ENCODE measurements at places on chromosomes 6 and 20. TPM values are rescaled to one million over a fixed set of nuclear protein-coding genes. Genes with fewer than 3 reads are reported as not detected.

FAXC gene
- total RNA-seq = not detected

HLA-DRA gene
- total RNA-seq = 50.3 TPM

PROKR2 gene
- not detected for total RNA-seq

PTCRA gene
- not detected for total RNA-seq

ELOVL2 gene
- total RNA-seq = not detected

ADNP gene
- 47.1 TPM for total RNA-seq

MUC22 gene
- total RNA-seq = not detected

PACRG gene
- 0.81 TPM for total RNA-seq

DNA sequence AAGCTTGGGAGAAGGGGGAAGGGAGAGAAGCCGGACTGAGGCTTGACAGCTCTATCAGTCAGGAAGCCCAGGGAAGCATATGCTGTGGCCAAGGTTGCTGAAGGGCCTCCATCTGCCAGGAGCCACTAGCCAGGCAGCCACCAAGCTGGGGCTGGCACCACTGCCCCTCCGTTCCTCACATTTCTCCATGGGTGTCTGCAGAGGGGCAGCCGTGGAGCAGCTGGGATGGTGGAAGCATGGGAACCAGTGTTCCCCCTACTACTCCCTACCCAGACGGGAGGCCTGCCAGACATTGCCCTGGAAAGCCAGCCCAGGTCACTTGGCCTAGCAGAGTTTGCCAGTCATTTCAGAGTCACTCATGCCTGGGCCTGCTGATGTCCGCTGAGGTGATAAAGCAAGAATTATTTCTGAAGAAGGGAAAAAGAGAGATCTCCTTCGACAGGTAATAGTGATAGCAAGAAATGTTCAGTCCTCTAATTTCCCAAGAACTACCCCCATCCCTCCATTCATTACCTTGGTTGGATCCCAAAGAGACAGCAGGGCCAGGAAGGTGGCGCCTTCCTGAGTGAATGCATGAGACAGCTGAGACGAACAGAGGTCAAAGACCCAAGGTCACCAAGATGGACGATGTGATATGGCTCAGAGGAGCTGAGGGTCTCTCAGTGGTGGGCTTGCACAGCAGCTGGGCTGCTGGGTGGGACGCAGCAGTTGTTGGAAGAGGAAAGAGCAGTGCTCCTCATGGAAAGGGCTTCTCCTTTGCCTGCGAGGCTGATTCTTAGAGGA, 21.9 kb downstream of the SNPH start:
- no peak overlapping the region for H3K27ac ChIP-seq
- H3K36me3 ChIP-seq = no peaks in the 10 kb centered on the region
- peaks cover 22% of the 10 kb centered on the region for H3K4me1 ChIP-seq
- H3K27me3 ChIP-seq = no peaks in the 10 kb centered on the region
- H3K4me3 ChIP-seq = no peak overlapping the region

GRCh38 chr6:98323605-98324004, 510.8 kb upstream of the POU3F2 start:
- H3K36me3 ChIP-seq = no peaks in the 10 kb centered on the region
- no peaks in the 10 kb centered on the region for H3K27me3 ChIP-seq
- H3K4me3 ChIP-seq = no peak overlapping the region
- H3K27ac ChIP-seq = no peak overlapping the region
- H3K4me1 ChIP-seq = no peaks in the 10 kb centered on the region
- DNase-seq = no peak

- no peak overlapping the region for H3K27ac ChIP-seq
- no peaks in the 10 kb centered on the region for H3K36me3 ChIP-seq
- no peaks in the 10 kb centered on the region for H3K27me3 ChIP-seq
- no peak overlapping the region for H3K4me3 ChIP-seq
- peaks cover 55% of the 10 kb centered on the region for H3K4me1 ChIP-seq
- no peak for DNase-seq
Observed at GRCh38 chr20:62955519-62956386, 3.2 kb downstream of the SLC17A9 start.

- H3K36me3 ChIP-seq = no peaks in the 10 kb centered on the region
- H3K27ac ChIP-seq = no peak overlapping the region
- H3K27me3 ChIP-seq = no peaks in the 10 kb centered on the region
- no peak overlapping the region for H3K4me3 ChIP-seq
- H3K4me1 ChIP-seq = no peaks in the 10 kb centered on the region
- no peak for DNase-seq
Observed at GRCh38 chr6:125213939-125214338, 60.4 kb downstream of the TPD52L1 start.

DNA sequence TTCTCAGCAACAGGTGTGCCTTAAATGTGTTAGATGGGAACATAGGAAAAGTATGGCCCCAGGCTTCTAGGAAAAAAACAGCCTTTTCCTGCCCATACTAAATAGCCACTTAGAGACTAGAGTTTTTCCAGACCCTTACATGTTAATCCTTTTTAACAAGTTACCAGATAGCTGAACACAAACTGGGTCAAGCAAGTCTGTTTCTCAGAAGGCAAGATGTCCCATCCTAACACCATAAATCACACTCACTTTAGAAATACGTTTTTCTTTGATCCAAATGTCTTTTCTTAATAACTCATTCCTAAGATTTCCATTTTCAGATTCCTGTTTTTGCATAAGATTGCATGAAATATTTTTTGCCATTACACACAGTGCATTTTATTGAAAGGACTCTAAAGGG, 241.3 kb downstream of the KCNQ5 start:
- H3K27me3 ChIP-seq = no peaks in the 10 kb centered on the region
- DNase-seq = no peak
- no peak overlapping the region for H3K27ac ChIP-seq
- no peaks in the 10 kb centered on the region for H3K4me1 ChIP-seq
- no peaks in the 10 kb centered on the region for H3K36me3 ChIP-seq

GRCh38 chr6:159308198-159308597, 139.0 kb downstream of the FNDC1 start:
- no peaks in the 10 kb centered on the region for H3K27me3 ChIP-seq
- no peaks in the 10 kb centered on the region for H3K36me3 ChIP-seq
- H3K4me3 ChIP-seq = no peak overlapping the region
- H3K27ac ChIP-seq = no peak overlapping the region
- DNase-seq = no peak

DNA sequence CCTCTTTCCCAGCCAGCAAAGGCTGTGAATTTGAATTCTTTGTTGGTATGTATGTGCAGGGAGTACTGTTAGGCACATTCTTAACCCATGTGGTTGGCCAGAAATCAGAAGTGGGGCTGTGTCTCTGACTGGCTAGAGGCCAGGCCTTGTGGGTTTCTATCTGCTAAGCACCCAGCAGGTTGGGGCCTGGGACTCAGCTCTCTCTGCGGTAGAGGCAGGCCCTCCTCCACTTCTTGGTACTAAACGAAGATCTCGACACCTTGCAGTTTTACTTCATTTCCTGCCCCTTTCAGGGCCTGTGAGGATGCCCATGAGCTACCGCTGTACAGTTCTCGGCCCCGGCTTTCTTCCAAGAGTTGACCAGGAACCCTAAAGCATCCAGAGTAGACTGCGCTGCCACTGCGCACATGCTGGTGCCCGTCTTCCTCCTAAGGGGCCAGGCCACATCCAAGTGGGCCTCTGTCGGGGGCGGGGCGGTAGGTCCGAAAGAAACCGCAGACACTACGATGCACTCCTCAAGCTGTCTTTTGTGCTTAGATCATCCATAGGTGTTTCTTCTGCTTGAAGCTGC, 51.1 kb downstream of the TCP11 start:
- H3K27me3 ChIP-seq = no peaks in the 10 kb centered on the region
- H3K4me3 ChIP-seq = no peak overlapping the region
- H3K27ac ChIP-seq = no peak overlapping the region
- DNase-seq = no peak

GRCh38 chr6:88631830-88632229, 331.6 kb downstream of the RNGTT start:
- DNase-seq = no peak
- H3K4me3 ChIP-seq = no peak overlapping the region
- H3K27ac ChIP-seq = no peak overlapping the region
- H3K27me3 ChIP-seq = no peaks in the 10 kb centered on the region
- no peaks in the 10 kb centered on the region for H3K36me3 ChIP-seq

All from CD4-positive, alpha-beta T cell (primary cell).